ENCODE measurements at places on chromosomes 6 and 20.

DNA sequence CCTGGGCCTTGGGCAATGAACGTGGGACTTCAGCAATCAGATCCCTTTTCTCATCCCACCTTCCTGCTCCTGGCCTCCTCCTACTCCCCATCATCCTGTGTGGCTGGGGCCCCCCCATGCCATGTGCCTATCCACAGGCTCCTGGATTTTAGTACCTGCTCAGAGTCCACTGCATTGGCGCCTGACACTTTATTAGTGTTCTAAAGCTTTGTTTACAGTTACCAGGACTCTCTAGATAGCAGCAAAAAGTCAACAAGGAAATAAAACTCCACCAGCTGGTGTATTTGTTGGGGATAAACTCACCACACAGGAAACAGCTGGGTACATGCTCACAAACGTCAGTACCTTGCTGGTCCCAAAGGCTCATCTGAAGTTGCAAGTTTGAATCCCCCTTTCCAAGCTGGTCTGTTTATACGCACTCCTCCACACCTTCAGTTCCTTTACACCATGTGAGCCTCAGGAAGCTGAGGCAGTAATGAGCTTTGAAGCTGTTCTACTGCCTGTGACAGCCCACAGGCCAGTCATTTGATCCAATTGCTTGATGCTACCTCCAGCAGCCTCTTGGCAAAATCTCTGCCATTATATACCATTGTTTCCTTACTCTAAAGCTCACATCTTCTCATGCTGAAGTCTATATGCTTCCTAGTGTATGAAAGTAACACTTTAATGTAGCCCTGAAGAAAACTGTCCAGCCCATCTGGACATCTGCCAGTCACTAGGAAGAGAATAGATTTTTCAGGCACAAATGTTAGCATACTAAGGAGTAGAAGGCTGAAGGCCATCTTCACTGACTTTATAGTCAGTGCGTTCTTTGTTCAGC, 76.6 kb downstream of the ANKEF1 start:
- DNase-seq, result no peak

GRCh38 chr6:35213824-35214756, at the start of gene SCUBE3:
Gene SCUBE3 (plus strand): TSS chr6:35213956. CDS start chr6:35214419, 463 bp downstream.
- no peak for DNase-seq

GRCh38 chr6:105109955-105110895, 69.6 kb downstream of the POPDC3 start:
- DNase-seq, result no peak

- DNase-seq, result no peak
These were observed 316.2 kb downstream of the KIF16B start for GRCh38 chr20:16257021-16257420.

- no peak for DNase-seq
These were observed 405.7 kb upstream of the CITED2 start for GRCh38 chr6:139779988-139780774.

DNA sequence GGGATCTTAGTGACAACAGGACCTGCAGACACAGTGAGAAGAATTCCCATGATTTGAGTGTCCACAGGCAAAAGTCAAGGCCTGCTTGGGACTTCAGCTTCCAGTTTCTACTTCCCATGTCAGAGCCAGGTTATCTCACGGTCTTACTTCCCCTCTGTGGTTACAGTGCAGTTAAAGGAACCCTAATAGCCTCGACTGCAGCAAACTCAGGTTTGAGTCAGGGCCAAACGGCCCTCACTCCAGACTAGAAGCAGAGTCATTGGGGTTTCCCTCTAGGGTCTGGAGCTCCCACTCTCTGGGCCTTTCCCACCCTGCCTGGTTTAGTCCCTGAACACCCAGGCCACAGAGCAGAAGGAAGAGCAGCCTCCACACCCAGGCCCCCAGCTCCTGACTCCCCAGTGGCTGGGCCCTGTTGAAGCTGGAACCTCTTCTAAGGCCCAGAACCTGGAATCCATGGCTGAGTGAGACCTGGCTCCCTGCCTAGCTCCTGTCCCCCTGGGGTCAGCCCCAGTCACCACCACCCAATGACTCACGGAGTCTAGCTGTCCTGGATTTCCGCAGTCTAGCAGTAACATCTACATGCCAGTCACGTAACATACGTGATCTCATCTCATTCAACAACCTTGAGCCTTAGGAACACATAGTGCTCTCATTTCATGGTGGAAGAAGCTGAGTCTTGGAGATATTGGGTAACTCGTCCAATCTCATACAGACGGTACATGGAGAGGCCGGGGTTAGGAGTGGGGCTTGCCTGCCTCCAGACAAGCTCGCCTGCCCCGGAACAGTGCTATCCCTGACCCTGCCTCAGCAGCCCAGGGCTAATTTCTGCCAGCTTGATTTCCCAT, 9.2 kb upstream of the GHRH start:
- no peak for DNase-seq

DNA sequence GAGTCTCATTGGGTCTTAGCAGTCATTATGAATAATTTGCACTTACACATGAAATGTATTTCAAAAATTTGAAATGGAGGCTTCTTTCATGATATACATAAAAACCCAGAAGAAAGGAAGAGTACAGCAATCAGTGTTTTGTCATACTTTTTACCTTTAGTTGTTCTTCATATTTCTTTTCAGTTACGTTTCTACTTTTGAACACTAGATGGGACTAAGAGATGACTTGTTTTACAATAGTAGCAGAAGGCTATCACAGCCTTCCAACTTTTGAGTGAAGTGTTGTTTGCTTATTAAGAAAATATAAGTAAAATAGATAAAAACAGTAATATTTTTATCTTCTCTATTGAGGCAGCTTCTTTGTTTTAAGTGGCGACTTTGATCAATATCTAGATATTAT, 58.1 kb downstream of the L3MBTL3 start:
- DNase-seq, result no peak

- DNase-seq, result peak; percentile 17
These were observed 8.4 kb upstream of the ABHD12 start for GRCh38 chr20:25399037-25399430.

DNA sequence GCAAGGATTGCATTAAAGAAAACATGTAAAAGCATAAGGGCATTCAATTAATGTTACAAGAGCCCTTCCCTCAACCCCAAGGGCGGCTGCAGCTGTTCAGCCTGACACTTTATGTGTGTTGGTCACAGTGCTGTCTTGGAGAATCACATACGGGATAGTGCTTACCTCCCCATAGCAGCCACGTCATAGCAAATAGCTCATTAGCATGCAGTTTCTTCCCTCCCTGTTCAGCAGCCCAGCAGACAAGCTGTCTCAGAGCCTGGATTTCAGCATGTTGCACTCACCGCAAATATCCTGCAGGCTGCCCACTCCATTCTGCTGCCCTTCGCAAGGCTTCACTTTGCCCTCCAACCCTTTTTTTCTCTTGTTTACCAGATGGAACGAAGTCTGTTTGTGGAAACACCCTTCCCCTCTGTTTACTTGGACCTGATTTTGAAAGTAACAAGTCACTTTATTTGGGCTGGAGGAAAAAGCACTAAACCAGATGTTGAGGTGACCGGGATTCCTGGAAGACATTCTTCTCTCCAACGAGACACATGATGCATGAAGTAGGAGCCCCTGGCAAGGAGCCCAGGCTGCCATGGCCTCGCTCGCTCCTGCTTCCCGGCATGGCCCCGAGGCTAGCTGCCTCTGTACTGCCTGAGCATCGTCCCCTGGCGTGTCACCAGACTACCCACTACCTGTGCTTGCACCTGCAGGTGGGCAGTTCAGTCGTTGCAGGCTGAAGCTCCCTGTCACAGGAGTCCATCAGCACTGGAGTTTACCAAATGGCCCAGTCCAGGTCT, 151.6 kb upstream of the GMDS start:
- DNase-seq, result no peak

DNA sequence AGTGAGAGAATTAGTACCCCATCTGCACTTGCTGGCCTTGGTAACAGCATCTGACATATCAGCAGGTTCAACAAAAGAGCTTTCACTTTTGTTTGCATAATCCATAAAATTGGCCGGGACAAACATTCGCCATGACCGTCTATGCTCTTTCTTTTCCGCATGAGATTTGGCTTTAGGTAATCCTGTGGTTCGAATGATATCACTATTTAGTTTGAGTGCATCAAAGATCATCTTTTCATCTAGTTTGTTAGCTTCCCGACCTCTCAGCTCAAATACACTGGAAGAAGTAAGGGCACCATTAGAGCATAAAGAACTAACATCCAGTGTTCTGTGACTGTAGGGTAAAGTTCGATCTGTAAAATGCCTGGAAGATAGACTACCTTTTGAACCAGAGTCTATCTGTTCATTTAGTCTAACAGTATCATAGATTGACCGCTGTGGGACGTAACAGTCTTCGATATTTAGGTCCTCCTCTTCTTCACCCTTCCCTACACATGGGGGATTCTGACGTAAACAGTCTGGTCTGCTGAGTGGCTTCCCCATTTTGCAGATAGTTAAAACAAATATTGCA, 101.6 kb downstream of the DST start:
- no peak for DNase-seq

- DNase-seq, result no peak
These were observed 23.2 kb downstream of the FAM50B start for GRCh38 chr6:3872370-3872854.

- DNase-seq, result peak; percentile 77
These were observed 103.8 kb upstream of the BEND6 start for GRCh38 chr6:56851074-56851473.

- no peak for DNase-seq
These were observed 2.5 kb downstream of the CCR6 start for GRCh38 chr6:167125410-167125809.

DNA sequence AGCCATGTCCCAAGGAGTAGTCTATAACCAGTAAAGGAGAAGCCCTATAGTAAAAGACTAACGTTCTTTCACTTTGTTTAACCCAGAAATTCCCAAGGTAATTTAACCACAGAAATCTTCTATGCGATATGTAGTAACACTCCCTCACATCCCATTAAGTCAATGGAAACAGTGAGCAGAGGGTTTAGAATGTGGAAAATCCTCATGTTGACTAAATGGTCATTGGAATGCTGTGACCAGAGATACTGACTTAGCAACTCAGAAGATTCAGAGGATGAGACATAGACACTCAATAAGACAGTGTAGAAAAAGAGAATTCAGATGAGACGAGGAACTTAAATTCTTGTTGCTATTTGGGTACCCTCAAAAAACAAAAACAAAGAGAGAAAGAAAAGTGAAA, 562.2 kb upstream of the NOX3 start:
- no peak for DNase-seq

DNA sequence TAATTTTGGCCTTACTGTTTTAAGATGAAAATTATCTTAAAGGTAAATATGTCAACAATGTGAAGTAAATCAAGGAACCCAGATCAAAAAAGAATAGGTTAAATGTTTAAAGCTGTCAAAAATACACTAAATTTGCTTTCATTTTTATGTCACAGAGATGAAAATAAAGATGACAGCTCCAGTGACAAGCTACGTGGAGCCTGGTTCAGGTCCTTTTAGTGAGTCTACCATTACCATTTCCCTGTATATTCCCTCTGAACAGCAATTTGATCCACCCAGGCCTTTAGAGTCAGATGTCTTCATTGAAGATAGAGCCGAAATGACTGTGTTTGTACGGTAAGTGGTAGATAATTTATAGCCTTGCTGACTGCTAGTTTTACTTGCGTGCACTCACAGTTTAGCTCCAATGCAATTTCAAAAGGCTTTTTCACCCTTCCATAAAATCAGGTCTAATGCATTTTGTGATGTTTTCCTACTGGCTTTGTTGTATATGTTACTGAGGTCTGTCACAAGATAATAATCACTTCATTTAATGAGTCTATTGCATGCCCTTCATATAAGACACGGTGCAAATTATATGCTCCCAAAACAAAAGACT, 1.9 kb downstream of the HEBP2 start:
- no peak for DNase-seq

- no peak for DNase-seq
These were observed 80.5 kb downstream of the COL9A1 start for GRCh38 chr6:70222439-70222749.

- DNase-seq, result no peak
These were observed 218.2 kb downstream of the BMP7 start for GRCh38 chr20:57048027-57048869.

- no peak for DNase-seq
These were observed 7.6 kb downstream of the ENPP4 start for GRCh38 chr6:46137387-46137786.

GRCh38 chr6:135311446-135312200, 130.5 kb downstream of the MYB start:
- no peak for DNase-seq

GRCh38 chr6:19210849-19211590, 626.1 kb upstream of the ID4 start:
- DNase-seq, result no peak

GRCh38 chr20:35709259-35709658, 10.1 kb downstream of the ROMO1 start:
- DNase-seq, result no peak

DNA sequence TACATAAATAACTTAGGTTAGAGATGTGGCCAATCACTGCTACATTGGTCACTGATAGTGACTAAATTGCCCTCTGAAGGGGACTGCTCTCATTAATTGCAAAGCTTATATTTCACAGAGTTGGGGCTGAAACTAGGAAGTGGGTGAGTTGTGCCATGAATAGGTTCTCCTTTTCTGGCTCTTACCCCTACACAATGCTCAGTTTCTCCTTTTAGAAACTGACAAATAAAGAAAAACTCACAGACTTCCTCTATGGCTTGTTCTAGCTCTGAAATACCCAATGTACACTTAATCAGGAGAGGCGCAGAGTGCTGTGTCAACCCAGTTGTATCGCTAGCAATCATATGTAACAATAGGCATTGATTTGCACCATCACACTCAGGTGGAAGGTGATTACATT, 41.2 kb upstream of the PROKR2 start:
- DNase-seq, result no peak

DNA sequence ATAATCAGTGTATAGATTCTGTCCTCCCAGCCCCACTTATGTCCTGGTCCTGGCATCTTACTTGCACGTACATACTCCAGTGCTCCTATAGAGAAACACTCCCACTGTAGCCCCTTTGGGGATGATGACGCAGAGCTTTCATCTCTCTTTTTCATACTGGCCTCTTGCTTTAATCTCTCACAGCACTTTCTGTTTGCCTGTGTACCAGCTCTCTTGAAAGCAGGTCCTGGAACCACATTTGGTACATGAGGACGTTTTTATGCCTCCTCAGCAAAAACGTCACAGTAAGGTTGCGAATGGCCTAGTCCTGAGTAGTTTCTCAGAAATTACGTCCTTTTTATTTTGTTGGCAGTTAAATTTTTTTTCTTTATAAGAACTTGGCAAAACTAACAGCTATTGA, 10.8 kb downstream of the L3MBTL3 start:
- no peak for DNase-seq

- no peak for DNase-seq
These were observed 214.8 kb upstream of the GRIK2 start for GRCh38 chr6:101178748-101179147.

DNA sequence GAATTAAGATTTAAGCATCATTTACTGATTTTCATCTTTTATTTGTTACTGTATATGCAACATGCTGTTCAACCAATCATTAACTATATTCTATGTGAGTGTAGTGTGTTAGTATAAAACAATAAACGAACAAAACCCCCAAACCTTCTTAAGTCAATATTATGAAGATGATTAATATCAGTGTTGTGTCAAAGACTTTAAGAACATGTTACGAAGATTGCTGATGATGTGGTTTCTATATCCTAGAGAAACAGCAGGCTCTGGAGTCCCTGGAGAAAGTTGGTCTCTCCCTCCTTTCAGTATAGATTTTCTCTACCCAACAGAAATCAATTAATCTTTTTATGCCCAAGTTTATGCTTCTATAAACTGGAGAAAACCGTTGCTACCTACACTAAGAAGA, 393.8 kb upstream of the HSF2 start:
- DNase-seq, result no peak

Data from posterior cingulate gyrus (tissue), 11 donors.